ENCODE measurements at places on chromosomes 11 and 22.
A peak's percentile ranks its signal among the peaks of the same experiment; 100 is the strongest.

- DNase-seq, result peak; percentile 65
Measured at GRCh38 chr22:31313366-31314147, 21.3 kb upstream of the PIK3IP1 start.

DNA sequence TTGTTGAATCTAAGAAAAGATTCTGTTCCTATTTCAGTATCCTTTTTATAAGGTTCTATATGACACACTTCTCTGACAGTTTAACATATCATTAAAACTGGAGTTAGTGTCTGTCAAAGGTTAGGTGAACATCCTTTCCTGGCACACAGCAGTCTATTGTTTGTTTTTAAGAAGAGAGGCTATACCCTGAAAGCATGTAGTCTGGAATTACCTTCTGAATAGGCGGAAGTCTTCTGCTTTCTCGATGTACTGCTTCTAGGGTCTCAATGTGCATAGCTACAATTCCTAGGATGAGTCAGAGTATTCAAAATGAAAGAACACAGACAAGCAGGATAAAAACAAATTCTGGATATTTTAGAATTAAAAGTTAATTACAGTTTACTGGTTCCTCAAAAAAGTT is 188.6 kb downstream of the SWAP70 start:
- DNase-seq, result no peak

GRCh38 chr11:100340466-100341319 is 346.4 kb upstream of the ARHGAP42 start:
- no peak for DNase-seq

GRCh38 chr11:44564670-44565210 is 723 bp upstream of the CD82 start:
- DNase-seq, result no peak

GRCh38 chr11:110832539-110832938 is 120.3 kb upstream of the ARHGAP20 start:
- DNase-seq, result no peak

- no peak for DNase-seq
Measured at GRCh38 chr11:65538232-65538914, 13.5 kb downstream of the SCYL1 start.

DNA sequence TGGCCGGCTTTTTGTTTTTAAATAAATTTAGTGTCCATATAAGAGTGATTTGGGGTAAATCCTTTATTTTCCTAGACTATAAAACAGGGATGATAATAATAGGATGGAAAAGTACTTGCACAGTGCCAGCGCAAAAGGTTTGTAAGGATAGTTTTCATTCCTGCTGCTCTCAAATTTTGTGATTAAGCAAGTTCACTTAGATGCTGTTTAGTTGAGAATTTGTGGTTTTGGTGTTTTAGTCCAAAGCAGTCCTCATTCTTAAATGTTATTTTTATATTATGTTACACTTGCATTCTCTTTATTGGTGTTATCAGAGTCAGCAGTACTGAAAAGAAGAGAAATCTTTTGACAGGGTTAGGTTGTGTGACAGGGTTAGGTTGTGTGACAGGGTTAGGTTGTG is 47.9 kb downstream of the PPP6R3 start:
- no peak for DNase-seq

DNA sequence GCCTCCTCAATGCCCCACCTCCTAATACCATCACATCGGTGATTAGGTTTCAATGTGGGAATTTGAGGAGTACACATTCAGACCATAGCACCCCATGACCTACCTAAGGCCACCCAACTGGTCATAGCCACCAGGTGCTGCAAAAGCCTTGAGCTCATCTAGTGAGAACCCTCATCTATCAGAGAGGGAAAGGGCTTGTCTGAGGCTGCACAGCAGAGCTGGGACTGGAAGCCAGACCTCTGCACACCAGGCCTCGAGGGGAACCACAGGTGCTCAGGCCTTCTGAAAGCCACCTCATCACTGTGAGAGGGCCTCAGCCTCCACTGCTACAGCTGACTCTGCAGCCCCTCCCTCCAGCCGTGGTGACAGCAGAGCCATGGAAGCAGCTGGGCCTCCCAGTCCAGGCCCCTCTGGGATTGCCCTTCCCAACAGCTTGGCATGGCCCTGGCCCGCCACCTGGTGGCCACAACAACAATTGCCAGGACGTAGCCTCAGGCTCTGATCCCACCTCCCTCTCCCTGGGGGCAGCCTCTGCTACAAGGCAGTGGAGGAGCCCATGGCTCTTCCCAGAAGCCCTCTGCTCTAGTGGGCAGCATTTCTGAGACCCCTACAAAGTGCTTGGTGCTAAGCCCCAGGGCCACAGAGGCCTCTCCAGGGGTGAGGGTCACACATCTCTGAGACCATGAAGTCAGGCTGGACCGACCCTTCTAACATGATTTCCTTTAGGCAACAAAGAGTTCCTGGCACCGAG is 41.0 kb upstream of the PRDM11 start:
- peak; percentile 56 for DNase-seq

DNA sequence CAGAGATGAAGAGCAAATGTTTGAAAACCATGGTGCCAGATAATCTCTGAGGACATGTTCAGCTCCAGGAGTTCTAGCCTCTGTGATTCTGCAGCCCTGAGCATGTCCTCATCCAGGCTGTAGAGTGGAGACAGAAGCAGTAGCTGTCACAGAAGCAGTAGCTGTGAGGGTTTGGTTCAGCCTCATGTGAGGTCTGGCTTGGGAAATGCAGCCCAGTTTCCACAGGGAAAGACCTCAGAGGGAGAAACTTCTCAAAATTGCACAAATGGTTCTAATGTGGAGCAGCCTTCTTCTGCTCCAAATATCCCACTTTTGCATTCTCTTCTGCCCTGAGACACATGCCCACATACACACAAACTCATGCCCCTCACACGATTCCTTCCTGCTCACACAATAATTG is 48.4 kb downstream of the DBX1 start:
- DNase-seq, result no peak

DNA sequence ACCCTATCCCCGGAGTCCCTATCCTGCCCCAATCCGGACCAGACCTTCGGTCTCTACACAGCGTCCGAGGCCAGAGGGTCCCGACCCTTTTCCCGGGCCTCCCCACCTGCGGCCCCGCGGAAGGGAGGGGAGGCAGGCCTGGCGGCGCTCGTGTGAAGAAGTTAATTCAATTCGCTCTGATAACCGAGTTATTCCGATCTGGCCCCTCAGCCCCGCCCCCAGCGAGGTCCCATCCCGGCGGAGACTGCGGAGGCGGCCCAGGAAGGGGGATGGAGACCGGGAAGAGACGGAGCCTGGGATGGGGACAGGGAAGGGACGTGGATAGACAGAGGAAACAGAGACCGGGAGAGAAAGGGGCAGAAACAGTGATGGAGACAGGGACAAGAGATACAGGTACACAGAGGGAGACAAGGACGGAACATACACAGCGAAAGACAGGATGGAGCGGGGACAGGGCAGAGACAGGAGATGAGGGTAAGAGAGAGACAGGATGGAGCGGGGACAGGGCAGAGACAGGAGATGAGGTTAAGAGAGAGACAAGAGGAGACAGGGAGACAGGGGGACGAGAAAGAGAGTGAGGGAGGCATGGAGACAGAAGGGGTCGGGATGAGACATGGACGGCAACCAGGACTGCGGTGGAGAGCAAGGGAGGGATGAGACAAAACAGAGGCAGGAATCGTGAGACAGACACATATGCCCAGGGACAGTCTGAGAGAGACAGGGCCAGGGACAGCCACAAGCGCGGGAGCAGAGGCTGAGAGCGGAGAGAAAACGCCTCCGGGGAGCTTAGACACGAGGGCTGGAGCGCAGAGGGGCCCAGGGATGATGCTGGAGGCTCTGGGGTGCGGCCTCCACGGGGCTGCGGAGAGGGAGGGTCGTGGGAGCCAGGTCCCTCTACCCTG is 636 bp upstream of the PHOX2A start:
- no peak for DNase-seq

DNA sequence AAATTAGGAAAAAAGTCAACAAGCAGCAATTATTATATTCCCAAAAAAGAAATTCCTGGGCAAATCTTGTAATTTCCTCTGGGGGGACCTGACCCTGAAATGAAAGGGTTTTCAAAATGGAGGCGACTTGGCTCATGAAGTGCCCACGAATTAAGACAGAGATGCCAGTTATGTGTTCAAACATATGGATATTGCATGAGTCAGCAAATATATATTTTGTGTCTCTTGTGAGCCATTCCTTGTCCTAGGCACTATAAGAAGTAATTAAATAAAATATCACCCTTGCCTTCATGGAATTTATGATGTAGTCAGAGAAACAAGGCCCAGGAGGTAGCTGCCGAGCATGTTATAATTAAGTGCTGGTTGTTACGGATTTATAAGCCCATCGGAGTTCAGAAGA is 68.6 kb downstream of the BARX2 start:
- DNase-seq, result no peak

DNA sequence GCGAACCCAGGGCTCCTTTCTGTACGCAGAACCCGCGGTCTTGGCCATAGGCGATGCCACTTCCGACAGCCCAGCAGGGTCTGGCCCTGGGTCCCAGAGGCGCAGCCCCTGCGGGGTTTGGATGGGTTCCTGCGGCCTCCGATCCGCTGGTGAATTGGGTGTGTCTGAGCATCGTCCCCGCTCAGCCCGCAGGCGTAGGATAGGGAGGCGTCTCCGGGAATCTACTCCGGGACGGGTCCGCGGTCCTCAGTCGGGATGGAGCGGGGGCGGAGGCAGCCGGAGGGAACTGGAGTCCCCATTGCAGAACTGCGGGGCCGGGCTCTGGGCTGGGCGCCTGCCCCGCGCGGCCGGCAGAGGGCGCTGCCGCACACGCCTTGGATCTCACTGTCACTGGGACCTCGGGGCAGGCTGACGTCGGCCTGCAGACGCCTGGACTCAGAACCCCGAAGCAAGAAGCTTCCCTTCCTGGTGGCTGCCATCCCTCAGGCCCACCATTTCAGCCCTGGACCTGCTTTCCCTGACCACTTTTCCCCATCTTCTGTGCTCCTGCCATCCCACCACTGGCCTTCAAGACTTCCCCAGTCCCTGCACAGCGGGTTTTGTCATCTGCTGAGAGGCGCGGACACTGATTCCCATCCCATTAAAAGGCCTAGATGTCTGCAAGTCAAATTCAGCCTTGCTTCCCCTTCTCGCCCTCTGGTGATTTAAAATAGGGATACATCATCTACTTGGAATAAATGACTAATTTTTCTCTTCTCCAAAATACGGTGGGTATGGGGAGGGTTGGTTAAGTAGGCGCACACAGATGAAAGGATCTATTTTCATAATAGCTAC is 38.3 kb upstream of the CREB3L1 start:
- DNase-seq, result peak; percentile 76

GRCh38 chr11:92154611-92155010 is 70.0 kb upstream of the FAT3 start:
- no peak for DNase-seq

DNA sequence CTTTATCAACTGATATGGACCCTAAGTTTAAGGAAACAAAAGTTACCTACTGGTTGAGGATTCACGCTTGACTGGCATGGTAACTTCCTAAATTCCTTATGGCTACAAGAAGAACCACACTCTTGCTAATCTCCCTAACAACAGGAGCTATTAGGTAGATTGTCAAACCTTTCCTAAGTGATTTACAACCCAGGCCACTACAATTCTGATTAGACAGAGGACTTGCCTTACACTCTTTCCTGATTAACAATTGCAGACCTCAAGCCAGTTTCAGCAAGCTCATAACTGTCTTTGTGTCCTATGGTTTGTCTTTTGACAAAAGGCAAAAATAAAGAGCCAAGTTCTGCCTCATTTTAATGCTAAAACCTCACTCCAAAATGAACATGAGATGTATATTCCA is 16.3 kb downstream of the OR52K2 start:
- no peak for DNase-seq

DNA sequence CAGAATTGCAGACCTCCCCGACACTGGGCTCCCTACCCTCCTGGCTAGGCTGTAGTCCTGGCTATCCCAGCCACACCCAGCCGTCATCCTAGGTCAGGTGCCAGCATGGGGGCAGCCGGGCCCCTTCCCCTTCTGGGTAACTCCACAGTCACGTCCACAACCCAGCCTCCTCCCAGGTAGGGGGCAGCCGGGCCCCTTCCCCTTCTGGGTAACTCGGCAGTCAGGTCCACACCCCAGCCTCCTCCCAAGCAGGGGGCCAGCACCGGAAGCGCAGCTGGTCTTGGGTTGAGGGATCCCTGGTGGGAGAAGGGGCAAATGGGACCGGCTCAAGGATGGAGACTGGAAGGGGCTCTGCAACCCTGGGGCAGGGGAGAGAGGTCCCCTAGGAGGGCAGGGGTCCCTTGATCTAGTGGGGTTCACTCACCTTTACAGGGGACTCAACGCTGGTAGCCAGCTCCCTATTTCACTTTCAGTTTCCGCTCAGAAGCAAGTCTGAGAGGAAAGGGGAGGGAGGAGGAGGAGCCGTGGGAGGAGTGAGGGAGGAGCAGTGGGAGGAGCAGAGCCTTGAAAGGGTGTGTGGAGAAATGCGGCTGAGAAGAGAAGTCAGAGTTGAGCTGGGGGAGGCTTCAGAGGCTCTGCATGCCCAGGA is at the start of gene TRIM21:
TRIM21 (minus strand) TSS at position 494 of the 649 bp plus-strand sequence. CDS start 3,293 bp downstream, outside the sequence.
- DNase-seq, result peak; percentile 91

GRCh38 chr11:112724496-112724790 is 236.8 kb upstream of the NCAM1 start:
- DNase-seq, result no peak

- DNase-seq, result no peak
Measured at GRCh38 chr11:123405123-123405592, 24.9 kb upstream of the GRAMD1B start.

DNA sequence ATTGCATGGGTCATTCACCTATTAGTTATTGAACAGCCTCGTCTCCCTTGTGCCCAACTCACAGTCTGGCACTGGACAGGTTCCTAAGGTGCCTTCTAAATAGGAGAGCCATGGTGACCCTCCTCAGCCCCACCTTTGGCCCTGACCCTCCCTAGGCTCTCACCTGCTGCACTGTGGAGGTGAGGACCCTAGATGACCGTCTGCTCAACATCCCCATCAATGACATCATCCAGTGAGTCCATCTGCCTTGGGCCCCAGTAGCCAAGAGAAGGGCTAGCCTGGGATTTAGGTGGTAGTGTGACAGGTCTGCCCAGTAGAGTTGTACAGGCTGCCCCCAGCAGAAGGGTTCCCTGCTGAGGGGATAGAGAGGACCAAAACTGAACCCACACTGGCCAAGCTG is 13.6 kb downstream of the UCP2 start:
- no peak for DNase-seq
